ENCODE measurements at places on chromosomes 1 and 21.

- no peak for DNase-seq
These were observed 15.7 kb downstream of the PRDM16 start for GRCh38 chr1:3084726-3085125.

- no peak for DNase-seq
These were observed 1044.4 kb downstream of the PLA2G4A start for GRCh38 chr1:187873126-187873525.

DNA sequence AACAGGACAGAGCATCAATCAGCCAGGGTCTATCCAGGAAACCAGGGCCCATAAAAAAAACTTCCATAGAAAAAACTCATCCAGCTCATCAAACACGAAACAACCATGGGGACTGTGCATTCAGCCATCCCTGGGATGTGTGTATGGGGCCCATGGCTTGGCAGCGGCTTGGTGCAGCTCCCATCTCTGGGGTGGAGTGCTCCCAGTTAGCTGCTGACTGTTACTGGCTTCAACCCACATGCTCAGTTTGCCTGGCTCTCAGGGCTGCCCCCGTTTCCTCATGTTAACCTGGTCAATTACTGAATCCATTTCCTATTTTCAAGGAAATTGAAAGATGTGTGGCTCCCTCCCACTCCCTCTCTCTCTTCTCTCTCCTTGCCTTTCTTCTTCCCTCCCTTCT is 37.3 kb upstream of the STUM start:
- no peak for DNase-seq

DNA sequence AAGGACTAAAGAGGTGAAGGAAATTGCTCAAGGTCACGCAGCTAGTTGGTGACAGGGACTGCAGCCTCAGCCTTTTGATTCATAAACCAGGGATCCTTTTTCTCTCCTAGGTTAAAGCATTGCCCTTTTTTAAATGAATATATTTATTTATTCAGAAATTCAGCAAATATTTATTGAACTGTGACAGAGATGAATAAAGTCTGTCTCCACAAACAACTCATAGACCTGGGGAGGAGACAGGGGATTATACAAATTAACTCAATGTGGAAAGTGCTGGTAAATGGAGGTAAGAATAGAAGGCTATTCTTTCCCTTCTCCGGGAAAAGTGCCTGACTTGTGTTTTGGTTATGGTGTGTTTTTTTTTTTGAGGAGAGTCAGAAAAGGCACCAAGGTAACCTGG is 110.7 kb downstream of the ROR1 start:
- no peak for DNase-seq

- no peak for DNase-seq
These were observed 2.0 kb downstream of the SCMH1 start for GRCh38 chr1:41239988-41240610.

GRCh38 chr1:164369698-164370365 is 189.2 kb upstream of the PBX1 start:
- no peak for DNase-seq

DNA sequence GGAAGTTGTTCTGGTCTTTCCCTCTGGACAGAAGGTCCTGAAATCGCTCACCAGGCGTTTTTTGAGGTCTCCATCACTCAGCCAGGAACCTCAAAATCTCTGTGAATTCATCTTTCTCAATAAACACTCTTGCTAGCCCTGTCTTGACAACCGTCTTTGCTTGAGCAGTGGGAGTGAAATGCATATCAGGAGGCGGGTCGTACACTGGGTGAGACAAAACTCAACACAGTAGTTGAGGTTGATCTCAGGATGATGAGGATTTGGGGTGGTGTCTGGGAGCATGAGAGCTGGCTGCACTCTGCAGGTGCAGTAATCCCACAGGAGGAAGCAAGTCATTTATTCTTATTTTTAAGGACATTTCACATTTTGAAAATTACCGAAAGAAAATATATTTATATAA is 1.9 kb downstream of the GPR25 start:
- DNase-seq, result no peak

DNA sequence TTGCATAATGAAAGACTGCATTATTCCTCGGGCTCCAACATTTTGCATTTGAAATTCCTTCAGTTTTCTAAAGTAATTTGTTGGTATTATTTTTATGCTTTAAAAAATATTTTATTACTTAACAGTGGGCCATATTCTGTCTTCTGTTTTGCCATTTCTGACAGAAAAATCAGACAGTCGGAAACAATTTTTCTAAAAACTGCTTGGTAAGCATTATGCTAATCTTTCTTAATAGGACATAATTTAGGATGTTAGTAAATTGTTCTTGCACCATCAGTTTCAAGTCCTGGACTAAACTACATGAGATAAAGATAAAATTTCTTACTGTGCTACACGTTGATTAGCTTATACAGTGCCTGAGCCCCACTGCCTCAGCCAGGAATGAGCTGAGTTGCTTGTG is 11.2 kb downstream of the RGL1 start:
- no peak for DNase-seq

DNA sequence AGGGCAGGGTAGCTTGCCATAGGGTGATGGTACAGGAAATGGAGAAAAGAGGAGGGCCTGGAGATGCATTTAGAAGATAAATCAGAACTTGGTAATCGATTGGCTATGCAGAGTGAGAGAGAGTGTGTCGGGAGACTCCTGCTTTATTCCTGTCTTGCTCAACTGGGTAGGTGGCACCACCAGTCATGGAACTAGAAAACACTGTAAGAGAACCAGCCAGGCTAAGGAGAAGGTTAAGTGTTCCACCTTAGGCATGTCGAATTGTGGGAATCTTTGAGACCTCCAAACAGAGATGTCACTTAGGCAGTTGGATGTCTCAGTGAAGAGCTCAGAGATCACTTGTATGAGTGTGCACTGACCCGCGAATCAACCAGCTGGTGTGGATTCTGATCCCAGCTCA is 28.7 kb upstream of the RD3 start:
- no peak for DNase-seq

GRCh38 chr1:11450310-11450709 is 28.6 kb upstream of the DISP3 start:
- DNase-seq, result no peak

DNA sequence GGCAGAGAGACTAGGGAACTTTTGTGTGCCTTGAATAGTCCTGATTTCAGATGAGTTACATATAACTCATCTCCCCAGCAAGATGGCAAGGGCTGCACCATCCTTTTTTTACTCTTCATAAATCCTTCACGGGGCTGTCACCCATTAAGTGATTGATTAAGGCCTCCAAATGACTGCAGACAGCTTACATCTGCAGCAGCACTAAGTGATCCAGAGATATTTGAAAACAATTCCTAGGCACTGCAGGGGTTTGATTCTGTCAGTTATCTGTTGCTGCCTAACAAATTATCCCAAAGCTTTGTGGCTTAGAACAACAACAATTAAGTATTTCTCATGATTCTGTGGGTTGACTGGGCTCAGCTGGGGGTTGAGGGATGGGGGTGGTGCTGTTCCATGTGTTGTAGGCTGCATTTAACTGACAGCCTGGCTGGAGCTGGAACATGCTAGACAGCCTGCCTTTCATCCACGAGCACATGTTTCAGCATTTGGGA is 19.3 kb downstream of the TEX38 start:
- no peak for DNase-seq

GRCh38 chr1:170669586-170670530 is 5.9 kb downstream of the PRRX1 start:
- DNase-seq, result no peak

DNA sequence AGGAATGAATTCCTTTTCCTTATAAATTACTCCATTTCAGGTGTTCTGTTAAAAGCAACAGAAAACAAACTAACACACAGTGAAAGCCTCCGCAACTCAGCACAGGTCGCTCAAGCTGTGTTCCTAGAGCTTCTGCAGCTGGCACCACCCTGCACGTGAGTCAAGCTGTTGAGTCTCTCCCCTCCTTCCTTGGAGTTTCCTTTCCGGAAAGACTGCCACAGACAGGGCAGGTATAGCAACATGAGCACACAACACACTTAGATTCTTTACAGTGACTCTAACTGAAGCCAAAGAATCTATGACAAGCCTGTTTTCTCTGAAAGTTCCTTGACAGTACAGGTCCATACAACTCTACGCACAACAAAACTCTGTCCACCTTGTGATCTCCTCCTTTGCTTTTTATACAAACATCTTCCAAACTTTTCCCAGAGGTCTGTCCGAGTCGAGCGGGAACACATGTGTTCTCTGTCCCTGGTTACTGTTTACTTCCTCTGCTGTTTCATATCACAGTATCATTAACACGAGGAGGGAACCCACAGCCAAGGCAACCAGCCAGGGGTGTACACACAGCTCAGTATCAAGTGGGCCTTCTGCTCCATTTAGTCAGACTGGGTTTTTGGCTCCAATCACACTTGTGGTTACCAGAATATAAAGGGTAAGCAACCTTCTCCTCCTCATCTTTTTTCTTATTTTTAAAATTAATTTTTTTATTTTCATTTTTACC is 38.7 kb upstream of the DESI2 start:
- DNase-seq, result no peak

DNA sequence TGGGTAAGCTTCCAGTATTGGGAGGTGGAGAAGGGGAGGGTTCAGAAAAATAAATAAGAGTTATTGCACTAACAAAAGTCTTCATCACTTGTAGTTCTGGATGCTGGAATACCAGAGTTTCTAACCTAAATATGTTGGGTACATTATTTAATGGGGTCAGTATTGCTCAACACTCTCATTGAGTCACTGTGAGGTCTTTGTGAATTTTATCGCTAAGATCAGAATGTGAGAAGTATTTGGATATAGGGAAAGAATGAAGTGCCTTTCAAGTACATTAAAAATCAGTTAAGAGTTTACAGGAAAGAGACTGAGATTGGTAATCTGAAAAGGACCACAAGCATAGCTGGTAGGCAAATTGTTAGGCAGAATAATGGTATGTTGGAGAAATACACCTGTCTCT is 8.8 kb downstream of the SNRPE start:
- no peak for DNase-seq

DNA sequence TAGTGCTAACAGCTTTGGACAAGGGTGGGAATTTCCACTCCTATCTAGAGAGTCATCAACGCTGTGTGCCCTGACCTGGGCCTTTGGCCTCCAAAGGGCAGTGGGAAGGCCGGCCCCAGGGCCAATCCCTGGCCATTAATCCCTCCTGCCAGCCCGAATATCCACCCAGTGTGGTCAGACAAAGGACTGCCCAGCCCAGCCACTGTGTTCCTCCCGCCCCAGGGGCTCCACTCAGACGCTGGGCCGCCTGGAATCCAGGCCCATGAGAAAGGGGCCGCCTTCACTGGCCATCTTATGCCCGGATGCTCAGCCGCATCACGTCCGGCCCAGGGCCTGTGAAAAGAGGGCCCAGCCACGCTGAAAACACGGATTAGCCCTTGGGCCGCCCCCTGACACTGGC is 3.6 kb upstream of the FOXE3 start:
- DNase-seq, result no peak

- DNase-seq, result no peak
These were observed 20.8 kb upstream of the SDC3 start for GRCh38 chr1:30929135-30929889.

- DNase-seq, result no peak
These were observed 61.4 kb upstream of the CD34 start for GRCh38 chr1:207972337-207972736.

GRCh38 chr1:67610450-67610849 is 74.6 kb upstream of the GADD45A start:
- no peak for DNase-seq
